Mesothelial cell of epicardium (in vitro differentiated cells): ENCODE measurements at places on chromosomes 1 and 21.

GRCh38 chr1:219771080-219771479, 157.3 kb downstream of the SLC30A10 start:
- no peak overlapping the region for H3K4me3 ChIP-seq
- no peak for DNase-seq
- H3K27ac ChIP-seq: no peak overlapping the region
- H3K4me1 ChIP-seq: no peaks in the 10 kb centered on the region

DNA sequence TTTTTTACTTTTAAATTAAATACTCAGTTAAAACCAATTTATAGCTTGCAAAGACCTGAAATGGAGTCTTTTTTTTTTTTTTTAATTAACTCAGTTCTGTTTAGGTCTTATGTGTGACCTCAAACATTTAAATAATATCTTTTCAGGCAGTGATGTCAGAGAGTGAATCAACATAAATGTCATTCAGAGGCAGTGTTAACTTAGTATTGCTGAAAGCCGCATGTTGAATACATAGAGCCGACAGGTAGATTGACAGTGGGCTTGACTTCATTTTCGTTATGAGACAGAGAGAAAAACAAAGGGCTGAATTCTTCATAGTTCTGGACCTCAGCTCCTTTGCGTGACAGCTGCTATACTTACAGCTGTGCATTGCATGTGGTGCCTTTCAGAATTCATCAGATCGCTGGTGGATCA, 51.5 kb downstream of the PRDM2 start:
- DNase-seq: no peak
- no peak overlapping the region for H3K4me3 ChIP-seq
- H3K27me3 ChIP-seq: no peaks in the 10 kb centered on the region
- peaks cover 32% of the 10 kb centered on the region for H3K4me1 ChIP-seq
- no peak overlapping the region for H3K27ac ChIP-seq

GRCh38 chr1:2170211-2170610, 24.4 kb downstream of the FAAP20 start:
- no peaks in the 10 kb centered on the region for H3K27me3 ChIP-seq
- no peak overlapping the region for H3K27ac ChIP-seq
- no peak overlapping the region for H3K4me3 ChIP-seq
- DNase-seq: no peak
- peaks cover 18% of the 10 kb centered on the region for H3K36me3 ChIP-seq

DNA sequence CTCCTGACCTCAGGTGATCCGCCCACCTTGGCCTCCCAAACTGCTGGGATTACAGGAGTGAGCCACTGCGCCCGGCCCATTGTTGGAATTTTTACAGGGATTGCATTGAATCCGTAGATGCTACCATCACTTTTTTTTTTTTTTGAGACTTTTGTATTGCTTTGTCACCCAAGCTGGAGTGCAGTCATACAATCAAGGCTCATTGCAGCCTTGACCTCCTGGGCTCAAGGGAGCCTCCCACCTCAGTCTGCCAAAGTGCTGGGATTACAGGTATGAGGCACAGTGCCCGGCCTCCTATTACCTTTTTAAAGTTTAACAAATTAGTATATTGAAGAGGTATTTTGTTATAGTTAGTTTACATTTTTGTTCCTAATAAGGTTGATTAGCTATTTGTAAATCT, 62.2 kb upstream of the SLC45A1 start:
- H3K4me3 ChIP-seq: no peak overlapping the region
- H3K27ac ChIP-seq: no peak overlapping the region
- no peaks in the 10 kb centered on the region for H3K27me3 ChIP-seq
- no peak for DNase-seq
- H3K4me1 ChIP-seq: peaks cover 27% of the 10 kb centered on the region

GRCh38 chr1:178145605-178146004, 51.7 kb downstream of the RASAL2 start:
- DNase-seq: no peak
- H3K4me1 ChIP-seq: peaks cover 8% of the 10 kb centered on the region
- no peaks in the 10 kb centered on the region for H3K27me3 ChIP-seq
- H3K27ac ChIP-seq: no peak overlapping the region
- H3K4me3 ChIP-seq: no peak overlapping the region
- peaks cover 2% of the 10 kb centered on the region for H3K36me3 ChIP-seq

DNA sequence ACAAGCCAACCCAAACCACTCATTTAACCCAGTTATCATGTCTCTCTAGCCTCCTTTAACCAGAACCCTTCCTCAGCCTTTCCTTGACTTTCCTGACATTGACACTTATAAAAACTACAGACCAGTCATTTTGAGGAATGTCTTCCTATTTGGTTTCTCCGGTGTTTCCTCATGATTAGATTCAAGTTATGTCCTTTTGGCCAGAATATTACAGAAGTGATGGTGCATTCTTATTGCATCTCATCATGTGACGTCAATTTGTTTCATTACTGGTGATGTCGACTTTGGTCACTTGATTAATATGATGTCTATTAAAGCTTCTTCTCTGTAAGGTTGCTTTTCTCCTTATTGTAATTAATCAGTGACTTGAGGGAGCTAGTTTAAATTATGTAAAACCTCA, 6.1 kb upstream of the RCSD1 start:
- H3K27ac ChIP-seq: no peak overlapping the region
- no peaks in the 10 kb centered on the region for H3K36me3 ChIP-seq
- H3K4me1 ChIP-seq: no peaks in the 10 kb centered on the region
- H3K4me3 ChIP-seq: no peak overlapping the region
- DNase-seq: no peak
- H3K27me3 ChIP-seq: peaks cover 9% of the 10 kb centered on the region

DNA sequence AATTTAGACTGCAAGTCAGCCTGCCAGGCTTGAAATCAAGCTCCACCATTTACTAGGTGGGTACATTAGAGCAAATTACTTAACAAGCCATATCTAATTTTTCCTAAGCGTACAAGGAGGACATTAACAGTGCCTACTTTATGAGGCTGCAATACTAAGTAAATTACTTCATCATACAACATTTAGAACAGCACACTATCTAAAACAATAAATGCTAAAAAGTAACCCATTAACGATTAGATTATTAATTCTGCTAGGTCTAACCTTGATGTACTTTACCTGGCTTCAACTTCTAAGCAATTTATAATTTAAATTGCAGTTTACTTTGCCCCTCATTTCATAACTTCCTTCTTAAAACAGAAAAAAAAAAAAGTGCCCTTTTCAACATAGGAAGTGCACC, 1155.6 kb upstream of the NCAM2 start:
- H3K4me1 ChIP-seq: peaks cover 8% of the 10 kb centered on the region
- DNase-seq: no peak
- no peaks in the 10 kb centered on the region for H3K27me3 ChIP-seq
- no peak overlapping the region for H3K4me3 ChIP-seq

- H3K36me3 ChIP-seq: peaks cover 3% of the 10 kb centered on the region
- H3K27ac ChIP-seq: no peak overlapping the region
- no peaks in the 10 kb centered on the region for H3K27me3 ChIP-seq
- DNase-seq: no peak
- no peak overlapping the region for H3K4me3 ChIP-seq
- peaks cover 28% of the 10 kb centered on the region for H3K4me1 ChIP-seq
Observed at GRCh38 chr1:27439150-27439549, 46.7 kb downstream of the GPR3 start.

GRCh38 chr1:91633438-91633837, 132.8 kb downstream of the CDC7 start:
- no peaks in the 10 kb centered on the region for H3K4me1 ChIP-seq
- no peaks in the 10 kb centered on the region for H3K36me3 ChIP-seq
- peaks cover 2% of the 10 kb centered on the region for H3K27me3 ChIP-seq
- H3K27ac ChIP-seq: no peak overlapping the region

DNA sequence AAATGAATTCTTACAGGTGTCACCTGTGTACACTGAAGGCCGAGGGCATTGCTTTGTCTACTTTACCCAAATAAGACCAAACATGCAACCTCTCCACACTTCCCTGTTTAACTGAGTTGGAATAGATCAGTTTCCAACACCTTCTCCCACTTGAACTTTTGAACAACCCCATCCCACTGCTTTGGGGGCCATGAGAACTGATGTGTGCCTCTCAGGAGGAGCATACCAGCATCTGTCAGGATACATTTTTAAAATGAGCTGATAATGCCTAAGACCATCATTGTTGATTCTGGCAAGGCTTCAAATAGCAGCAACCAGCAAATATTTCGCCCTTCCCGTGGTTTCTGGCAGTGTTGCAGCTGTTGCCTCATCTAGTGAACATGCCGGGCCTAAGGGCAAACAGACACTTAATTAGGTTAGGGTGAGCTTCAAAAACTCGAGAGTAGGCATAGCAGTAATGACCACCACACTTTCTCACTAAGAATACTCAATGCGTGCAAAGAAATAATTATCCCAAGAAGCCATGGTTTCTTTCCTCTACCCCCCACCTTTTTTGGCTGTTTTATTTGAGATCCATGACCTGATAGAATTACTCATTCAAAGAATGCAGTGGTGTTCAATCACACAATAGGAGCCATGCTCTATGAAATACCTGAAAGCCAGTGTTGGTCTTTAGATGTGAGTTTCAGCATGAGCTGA, 63.7 kb downstream of the MAP10 start:
- no peak overlapping the region for H3K4me3 ChIP-seq
- peak overlapping the region; percentile 91 for H3K27ac ChIP-seq
- peaks cover 54% of the 10 kb centered on the region for H3K4me1 ChIP-seq

- H3K4me3 ChIP-seq: no peak overlapping the region
- peaks cover 2% of the 10 kb centered on the region for H3K36me3 ChIP-seq
- no peak overlapping the region for H3K27ac ChIP-seq
- H3K27me3 ChIP-seq: no peaks in the 10 kb centered on the region
- no peak for DNase-seq
- H3K4me1 ChIP-seq: peaks cover 22% of the 10 kb centered on the region
Observed at GRCh38 chr1:111653709-111654108, 34.1 kb downstream of the RAP1A start.

DNA sequence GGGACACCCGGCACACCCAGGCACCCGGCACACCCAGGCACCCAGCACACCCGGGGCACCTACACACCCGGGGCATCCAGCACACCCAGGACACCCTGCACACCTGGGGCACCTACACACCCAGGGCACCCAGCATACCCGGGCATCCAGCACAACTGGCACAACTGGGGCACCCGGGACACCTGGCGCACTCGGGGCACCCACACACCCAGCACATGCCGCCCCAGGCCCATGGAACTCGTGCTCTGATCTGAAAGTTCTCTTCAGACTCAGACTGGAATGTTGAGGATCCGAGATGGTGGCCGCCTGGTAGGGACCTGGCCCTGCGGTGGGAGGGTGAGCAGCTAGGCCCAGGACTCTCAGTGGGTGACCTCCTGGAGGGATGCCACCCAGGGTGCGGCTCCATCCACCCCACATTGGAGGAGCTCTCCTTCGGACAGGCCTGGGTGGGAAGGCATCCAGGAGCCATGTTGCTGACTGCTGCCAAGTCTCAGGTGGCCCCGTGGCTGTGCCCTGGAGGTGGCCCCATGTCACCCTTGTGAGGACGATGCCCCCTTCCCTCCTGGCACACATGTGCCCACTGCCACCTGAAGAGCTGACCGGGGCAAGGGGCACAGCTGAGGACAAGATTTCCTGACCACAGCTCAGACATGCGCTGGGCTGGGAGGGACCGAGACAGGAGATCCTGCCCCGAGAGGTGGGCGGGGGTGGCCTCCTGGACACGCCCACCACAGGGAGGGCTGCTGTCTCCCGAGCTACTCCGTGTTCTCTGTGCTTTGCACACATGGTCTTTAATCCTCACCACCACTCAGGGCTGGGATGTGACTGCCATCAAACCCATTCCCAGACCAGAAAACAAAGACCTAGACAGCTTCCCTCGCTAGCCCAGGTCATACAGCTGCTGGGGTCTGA, 37.0 kb downstream of the UBE2G2 start:
- no peak for DNase-seq
- H3K27ac ChIP-seq: no peak overlapping the region
- H3K27me3 ChIP-seq: no peaks in the 10 kb centered on the region
- no peak overlapping the region for H3K4me3 ChIP-seq
- H3K36me3 ChIP-seq: peaks cover 9% of the 10 kb centered on the region

- no peak overlapping the region for H3K27ac ChIP-seq
- H3K27me3 ChIP-seq: no peaks in the 10 kb centered on the region
- H3K36me3 ChIP-seq: peaks cover 10% of the 10 kb centered on the region
- no peaks in the 10 kb centered on the region for H3K4me1 ChIP-seq
- no peak for DNase-seq
- H3K4me3 ChIP-seq: no peak overlapping the region
Observed at GRCh38 chr1:86858524-86859261, 55.2 kb downstream of the SELENOF start.

DNA sequence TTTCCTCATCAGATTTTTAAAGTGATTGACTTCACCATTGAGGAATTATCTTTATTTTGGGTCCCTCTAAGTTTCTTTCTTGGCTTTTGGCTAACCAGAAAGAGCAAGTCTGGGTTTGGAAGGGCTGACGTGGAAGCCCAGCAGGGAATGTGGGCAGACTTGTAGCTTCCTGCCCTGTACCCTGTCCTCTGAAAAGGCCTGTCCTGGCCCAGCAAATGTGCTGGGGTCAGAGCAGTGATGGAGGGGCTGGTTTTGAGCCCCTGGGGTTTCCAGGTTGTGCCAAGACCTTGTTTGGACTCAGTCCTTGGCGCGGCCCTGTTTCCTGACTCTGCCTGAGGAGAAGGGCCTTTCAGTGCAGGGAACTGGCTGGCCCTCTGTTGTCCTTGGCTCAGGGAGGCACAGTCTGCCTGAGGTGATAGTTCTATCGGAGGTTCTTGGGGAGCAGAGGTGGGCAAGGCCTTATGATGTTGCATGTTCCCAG, 72.1 kb downstream of the UCK2 start:
- H3K4me1 ChIP-seq: peaks cover 25% of the 10 kb centered on the region
- H3K4me3 ChIP-seq: no peak overlapping the region
- H3K27me3 ChIP-seq: no peaks in the 10 kb centered on the region
- H3K36me3 ChIP-seq: peaks cover 7% of the 10 kb centered on the region
- peak overlapping the region; percentile 81 for H3K27ac ChIP-seq

GRCh38 chr1:76492752-76493430, 374.4 kb upstream of the ST6GALNAC5 start:
- no peaks in the 10 kb centered on the region for H3K27me3 ChIP-seq
- H3K4me3 ChIP-seq: no peak overlapping the region
- H3K4me1 ChIP-seq: peaks cover 7% of the 10 kb centered on the region
- no peaks in the 10 kb centered on the region for H3K36me3 ChIP-seq
- no peak for DNase-seq
- H3K27ac ChIP-seq: no peak overlapping the region

DNA sequence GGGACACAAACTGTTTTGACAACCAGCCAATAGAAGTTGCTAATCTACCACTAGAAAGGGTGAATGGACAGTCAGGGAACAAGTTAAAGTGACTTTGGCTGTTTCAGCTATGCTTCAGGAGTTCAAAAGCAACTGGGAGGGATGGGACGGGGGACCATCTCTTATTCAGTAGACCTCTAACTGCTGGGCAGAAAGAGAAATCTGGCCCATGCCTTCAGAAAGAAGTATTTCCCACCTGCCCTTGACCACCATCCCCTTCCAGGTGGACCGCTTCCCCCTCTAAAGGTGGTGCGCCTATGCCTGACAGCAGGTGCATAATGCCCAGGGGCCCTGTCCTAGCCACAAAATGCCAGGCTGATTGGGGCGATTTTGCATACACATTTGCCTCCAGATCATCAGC, 5.2 kb downstream of the ITPKB start:
- H3K4me3 ChIP-seq: no peak overlapping the region
- H3K36me3 ChIP-seq: peaks cover 2% of the 10 kb centered on the region
- H3K4me1 ChIP-seq: peaks cover 30% of the 10 kb centered on the region
- DNase-seq: no peak
